KG1 (cell line): ENCODE measurements at places on chromosomes 7 and 10.
A peak's percentile ranks its signal among the peaks of the same experiment; 100 is the strongest.

DNA sequence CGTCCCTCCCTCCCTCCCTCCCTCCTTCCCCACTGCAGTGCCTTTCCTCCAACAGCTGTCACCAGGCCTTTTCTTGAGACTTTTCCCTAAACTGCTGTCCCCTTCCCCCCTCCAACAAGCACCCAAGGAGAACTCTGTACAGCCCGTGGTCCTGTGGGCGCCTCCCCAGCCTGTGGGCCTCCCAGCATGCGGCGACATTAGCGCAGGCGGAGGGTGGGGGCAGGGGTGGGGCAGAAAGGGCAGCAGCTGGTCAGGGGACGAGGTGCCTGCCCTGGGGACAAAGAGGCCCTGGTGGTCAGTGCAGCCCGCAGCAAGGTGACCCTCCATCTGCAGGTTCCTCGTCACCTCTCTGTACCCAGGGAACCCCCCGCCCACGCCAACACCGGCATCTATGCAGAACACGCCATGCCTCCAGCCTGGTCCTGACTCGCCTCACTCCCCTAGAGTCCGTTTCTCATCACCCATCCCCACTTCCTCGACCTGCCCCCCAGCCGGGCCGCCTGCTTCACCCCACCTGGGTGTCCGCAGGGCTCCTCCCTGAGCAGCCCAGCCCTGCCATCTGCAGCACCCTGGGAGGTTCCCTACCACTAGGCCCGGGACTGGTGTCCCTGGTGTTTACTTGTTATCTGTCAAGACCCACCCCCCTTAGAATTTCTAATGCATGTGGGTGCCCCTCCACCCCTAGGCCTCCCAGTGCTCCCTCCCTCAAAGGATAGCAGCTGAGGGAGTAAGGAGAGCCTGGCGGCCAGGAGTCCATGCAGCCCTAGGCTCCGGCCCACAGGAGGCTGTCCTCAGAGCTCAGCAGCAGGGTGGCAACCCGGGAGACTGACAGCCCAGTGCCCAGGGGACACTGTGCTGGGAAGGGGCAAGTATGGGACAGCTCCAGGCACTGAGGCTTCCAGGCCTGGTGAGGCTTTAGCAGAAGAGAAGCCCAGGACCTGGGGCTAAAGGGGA lies 147.8 kb downstream of the ARHGAP22 start:
- no peak for DNase-seq

GRCh38 chr7:102190776-102191350 lies 95.8 kb upstream of the SH2B2 start:
- no peak for DNase-seq

DNA sequence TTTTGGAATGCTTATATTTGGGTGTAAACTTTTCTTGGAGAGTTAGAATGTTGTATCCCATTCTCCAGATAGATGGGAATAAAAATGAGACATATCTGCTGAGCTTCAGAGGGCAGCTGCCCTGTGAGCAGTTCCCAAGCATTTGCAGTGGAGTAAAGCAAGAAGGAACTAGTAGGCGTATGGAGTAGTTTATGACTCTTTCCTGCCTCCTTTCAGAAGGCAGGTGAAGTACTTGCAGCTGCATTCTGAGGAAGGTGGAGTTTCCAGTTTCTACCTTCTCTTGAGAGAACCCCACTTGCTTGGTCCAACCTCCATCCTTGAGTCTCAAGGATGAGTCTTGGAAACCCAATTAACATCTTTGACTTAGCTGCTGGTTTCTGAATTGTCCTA lies 563.6 kb downstream of the LRMDA start:
- no peak for DNase-seq

GRCh38 chr10:93554316-93554663 lies 12.2 kb upstream of the FFAR4 start:
- no peak for DNase-seq

DNA sequence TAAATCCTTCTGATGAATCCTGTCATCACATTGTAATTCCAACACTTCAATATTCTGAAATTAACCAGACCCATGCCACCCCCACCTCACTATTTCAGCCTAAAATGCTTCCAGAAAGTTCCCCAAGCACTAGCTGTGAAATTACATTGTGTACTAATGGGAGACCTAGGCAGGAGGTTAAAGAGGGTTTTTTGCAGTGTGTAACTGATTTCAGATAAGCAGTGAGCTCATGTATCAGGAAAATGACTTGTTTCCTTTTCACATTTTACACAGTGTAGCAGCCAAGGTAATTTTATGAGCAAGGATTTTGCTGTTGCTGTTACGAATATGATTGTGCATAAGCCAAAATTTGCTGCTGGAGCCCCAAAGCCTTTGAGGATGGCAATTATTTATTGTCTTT lies 129.0 kb downstream of the INHBA start:
- DNase-seq, result no peak

- DNase-seq, result no peak
Measured at GRCh38 chr7:132876576-132876975, 205.3 kb downstream of the CHCHD3 start.

DNA sequence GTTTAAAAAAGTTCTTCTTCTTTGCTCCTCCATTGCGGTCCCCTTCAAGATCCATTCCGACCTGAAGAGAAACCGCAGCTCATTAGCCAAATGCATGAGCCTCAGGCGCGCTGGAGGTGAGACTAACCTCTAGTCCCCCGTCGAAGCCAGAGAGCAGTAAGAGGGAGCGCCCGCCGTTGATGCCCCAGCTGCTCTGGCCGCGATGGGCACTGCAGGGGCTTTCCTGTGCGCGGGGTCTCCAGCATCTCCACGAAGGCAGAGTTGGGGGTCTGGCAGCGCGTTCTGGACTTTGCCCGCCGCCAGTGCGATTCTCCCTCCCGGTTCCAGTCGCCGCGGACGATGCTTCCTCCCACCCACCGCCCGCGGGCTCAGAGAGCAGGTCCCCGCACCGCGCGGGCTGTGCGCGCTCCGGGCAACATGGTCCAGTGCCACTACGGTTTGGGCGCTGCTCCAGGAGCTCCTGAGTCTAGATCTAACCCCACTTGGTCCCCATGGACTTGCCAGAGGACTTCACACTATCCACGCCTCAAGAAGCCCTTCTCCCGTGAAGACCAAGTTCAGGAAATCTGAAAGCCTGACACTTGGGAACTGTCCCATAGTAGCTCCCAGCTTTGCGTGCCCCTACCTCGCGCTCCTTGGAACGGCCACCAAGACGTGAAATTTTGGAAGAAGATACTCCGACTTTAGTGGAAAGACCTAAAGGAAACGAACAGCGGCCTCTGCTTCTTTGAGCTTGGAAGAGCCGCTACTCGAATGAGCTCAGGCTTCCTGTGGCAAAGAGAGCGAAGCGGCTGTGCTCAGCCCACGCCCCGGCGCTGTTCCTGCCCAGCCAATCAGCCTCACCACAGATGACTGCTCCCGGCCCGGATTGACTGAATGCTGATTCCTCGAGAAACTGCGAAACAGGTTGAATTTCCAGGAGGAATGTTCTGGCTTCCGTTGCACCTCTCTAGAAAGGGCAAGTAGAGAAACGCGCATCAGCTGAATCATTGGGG lies at the start of gene ABCB1:
TSS of gene ABCB1 (minus strand) at position 755 of the 995 bp plus-strand sequence. CDS start at position 55, 700 bp downstream.
- DNase-seq, result peak; percentile 54

DNA sequence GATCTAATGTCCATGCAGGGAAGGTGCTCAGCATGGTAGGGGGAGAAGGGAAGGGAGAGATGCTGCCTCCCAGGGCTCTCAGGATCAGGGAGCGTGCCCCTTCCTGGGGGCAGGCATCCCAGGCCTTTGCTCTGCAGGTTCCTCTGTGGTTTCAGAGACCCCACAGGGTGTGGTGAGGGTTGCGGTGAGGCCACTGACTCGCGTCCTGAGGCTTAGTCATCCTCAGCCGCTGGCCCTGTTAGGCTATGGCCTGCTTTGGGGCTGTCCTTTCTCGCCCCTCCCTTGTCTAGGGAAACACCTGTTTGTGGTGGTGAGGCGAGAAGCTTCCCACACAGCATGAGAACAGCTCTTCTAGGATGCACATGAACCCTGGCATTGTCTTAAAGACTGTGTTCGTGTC lies 558.3 kb upstream of the FOXK1 start:
- DNase-seq, result peak; percentile 59

- no peak for DNase-seq
Measured at GRCh38 chr10:63899673-63900300, 378.6 kb downstream of the REEP3 start.

DNA sequence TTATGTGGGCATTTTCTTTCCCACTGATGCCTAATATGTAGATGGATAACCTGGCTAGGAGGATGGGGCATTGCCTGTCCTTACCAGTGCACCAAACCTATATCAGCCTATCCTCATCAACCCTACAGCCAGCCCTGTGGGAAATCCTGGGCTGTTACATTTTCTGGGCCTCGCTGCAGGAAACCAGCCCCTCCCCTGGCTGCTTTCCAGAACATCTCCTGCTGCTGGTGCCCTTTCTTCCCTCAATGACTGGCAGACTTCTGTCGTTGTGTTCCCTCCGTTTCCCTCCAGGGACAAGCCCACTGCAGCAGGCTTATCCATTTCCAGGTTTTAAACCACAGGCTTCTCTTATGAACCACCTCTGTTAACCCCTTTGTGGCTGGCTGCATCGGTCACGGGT lies 486.1 kb upstream of the COBL start:
- DNase-seq, result no peak

DNA sequence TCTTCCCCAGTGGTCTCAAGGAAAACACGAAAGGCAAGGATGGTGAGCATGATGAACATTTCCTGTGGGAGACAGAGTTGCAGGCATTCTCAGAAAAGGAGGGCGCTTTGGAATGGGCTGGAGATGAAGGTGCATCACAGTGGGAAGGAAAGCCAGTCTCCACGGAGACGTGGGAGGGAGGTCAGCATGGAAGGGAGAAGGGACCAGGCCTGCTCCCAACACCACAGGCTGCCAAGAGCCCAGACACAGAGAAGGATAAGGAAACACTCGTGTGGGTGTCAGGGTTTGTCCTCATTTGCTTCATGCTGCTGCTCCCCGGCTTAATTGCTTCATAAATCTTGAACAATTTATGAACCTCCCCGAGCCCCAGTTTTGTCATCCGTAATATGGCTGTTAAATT lies 231.5 kb upstream of the ZNF32 start:
- no peak for DNase-seq

GRCh38 chr7:135560631-135561030 lies 2.9 kb downstream of the NUP205 start:
- no peak for DNase-seq

DNA sequence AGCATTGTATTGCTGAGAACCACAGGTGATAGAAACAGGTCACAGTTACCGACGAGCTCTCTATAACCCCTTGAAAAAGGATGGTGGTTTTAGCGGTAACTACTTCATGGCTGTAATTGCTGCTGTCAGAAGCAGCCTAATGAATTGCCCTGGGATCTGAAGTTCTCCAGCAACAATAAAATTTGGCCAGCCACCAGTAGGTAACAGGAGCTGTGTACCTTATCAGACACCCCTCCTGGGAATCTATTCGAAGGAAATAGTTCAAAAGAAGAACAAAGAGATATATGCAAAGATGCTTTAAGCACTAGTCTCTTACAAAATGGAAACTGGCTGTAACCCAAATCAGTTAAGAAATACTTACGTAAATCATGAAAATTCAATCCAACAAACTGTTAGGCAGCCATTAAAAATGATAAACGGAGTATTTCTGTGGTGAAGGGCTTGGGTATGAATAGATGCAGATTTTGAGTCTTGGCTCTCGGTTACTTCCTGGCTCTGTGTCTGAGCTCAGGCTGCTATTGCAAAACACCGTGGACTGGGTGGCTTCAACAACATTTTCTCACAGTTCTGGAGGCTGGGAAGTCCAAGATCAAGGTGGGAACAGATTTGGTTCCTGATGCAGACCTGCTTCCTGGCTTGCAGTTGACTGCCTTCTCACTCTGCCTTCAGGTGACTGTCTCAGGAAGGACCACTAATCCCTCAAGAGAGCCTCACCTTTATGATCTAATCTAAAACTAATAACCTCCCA lies 1.6 kb downstream of the MSRB2 start:
- DNase-seq, result peak; percentile 32

- DNase-seq, result no peak
Measured at GRCh38 chr10:18144928-18145327, 4.7 kb downstream of the CACNB2 start.

- no peak for DNase-seq
Measured at GRCh38 chr7:21971780-21972396, 26.2 kb upstream of the CDCA7L start.

- DNase-seq, result no peak
Measured at GRCh38 chr10:100506596-100507356, 12.9 kb downstream of the SEC31B start.

DNA sequence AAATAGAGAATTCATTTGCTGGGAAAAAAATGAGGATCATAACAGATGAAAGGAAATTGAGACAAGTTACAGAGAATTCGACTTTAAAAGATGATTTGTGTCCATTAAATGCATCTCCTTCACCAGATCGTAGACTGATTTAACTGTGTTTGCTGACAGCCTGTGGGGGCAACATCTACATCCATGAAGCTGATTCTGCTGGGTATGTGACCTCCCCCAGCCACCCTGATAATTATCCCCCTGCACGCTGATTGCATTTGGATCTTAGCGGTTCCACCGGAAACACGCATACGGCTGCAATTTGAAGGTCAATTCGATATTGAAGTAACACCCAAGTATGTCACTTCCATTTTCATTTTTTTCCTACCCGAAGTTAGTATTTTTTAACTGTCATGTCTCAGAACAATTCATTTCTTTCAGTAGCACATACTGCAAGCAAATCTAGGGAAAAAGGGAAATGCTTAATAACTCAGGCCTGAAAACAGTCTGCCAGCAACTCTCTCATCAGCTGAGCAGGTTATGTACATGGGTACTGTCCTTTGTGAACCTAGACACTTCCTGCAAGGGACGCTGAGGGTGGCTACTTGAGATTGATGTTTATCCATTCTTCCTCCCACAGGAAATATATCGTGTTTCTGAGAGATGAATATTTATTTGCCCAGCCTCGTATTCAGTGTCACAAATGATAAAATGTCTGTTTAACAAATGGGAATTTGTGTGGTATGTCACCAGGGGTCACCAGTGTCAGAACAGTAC lies 134.9 kb downstream of the ZNF22 start:
- DNase-seq, result peak; percentile 13

GRCh38 chr10:86940677-86941076 lies 16.7 kb downstream of the MMRN2 start:
- DNase-seq, result no peak

GRCh38 chr7:150788474-150789269 lies 11.5 kb downstream of the TMEM176B start:
- no peak for DNase-seq

GRCh38 chr7:8284606-8285005 lies 22.6 kb upstream of the ICA1 start:
- DNase-seq, result no peak

GRCh38 chr7:36153571-36154097 lies 580 bp downstream of the EEPD1 start:
- DNase-seq, result no peak
